Stimulated activated CD8-positive, alpha-beta memory T cell treated with anti-CD3 and anti-CD28 coated beads, Interleukin-4, amount 100 ng/mL, for 48 hours (primary cell): ENCODE measurements at places on chromosomes 5 and 9.

DNA sequence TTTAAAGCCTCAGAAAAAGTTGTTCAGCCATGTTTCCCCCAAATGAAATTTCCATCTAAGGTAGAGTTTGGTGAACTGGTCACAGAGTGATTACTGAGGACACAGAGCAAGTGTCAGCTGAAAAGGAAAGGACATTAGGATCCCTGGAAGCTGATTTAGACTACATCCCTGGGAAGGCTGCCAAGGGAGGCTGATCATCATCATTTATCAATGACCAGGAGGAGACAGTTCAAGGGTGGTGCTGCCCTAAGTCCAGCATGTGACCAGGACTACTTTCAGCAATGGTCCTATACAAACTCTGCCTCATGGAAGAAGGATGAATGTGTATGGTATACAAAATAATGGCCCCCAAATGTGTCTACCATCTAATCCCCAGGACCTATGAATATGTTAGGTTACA is 120.6 kb downstream of the PIK3R1 start:
- no peak for DNase-seq

- DNase-seq, result peak; percentile 33
Measured at GRCh38 chr5:172775326-172776234, 4.6 kb upstream of the DUSP1 start.

DNA sequence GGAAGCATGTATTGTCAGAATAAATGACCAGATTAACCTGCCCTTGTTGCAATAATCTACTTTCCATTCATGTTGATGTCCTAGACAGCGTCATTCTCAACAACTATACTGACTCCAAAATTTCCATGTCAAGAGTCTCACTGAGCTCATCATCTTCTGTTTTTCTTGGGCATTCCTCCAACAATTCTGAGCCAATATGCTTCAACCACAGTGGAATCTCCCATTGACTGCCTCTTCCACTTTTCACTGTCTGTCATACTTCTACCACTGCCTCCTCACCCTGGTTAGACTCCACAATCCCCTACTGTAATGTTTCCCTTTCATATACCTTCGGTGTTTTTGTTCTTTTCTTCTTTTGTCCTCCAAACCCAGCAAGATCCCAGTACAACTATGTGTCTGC is 162.8 kb downstream of the TLE1 start:
- DNase-seq, result no peak

DNA sequence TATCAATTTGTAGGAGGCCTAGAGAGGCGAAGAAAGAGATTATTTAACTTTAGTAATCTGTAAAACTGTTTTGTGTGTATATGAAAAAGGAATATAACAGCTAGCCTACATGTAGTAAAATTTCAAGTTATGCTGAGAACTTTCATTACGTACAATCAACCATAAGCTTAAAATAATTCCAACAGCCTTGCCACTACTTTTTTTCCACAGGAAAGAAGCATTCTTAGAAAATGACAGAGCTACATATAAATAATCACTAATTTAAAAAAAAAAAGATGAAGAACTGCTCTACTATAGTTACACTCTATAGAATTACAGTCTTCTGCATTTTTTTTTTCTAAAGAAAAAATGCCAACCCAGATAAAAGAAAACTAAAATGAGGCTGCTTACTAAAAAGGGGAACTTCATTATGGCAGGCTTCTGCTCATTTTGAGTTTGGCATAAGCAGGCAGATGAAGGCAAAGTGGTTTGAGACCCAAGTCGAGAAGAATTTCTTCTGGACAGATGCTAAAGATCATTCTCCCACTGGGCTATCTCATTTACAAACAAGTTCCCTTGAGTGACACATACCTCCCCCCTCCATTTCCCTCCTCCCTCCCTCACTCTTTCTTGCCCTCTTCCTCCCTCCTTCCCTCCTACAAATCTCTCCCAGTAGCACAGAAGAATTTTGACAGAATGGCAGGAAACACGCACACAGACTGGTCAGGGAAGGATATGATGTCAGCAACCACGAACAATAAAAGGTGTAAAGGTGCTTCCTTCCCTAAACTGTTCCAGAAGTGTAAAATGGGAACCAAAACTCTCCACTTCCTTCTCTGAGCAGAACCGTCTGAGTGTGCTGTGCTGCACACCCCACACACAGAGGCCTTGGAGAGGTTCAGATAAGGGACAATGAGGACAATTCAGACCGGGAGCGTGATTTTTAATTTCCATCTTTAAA is 56.1 kb downstream of the MEF2C start:
- no peak for DNase-seq

DNA sequence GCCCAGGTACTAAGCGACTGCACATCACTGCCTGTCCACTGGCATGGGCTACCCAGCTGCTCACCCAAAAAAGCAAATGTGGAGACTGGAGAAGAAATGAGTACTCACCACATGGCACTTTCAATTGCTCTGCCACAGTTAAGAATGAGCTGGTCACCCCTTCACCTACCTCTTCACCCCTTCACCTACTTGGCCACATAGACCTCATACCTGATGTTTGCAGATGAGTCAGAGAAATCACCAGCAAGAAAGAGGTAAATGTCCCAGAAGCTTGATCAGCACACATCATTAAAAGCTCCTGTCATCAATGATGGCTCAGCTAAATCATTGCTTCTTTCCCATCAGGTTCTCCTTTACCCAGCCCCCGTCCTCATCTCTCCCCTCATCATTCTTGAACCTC is 7.6 kb upstream of the PRUNE2 start:
- no peak for DNase-seq

DNA sequence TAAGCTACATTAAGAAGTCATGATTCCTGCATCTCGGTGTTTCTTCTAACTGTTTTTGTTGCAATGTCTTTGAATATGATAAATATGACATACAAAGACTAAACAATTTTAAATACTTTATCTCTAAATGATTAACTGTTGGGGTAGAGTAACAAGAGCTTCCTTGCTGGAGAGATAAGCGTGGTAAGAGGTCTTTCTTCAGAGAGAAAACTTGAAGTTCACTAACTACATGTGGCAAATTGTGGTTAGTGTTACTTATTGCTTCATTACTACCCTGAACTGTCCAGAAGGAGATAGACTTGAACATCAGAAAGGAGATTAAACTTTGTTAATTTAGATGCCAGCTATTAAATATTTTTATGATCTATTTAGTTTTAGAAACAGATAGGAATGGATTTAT is 7.0 kb upstream of the ARSB start:
- DNase-seq, result no peak

- no peak for DNase-seq
Measured at GRCh38 chr5:125088522-125089105, 342.2 kb upstream of the ZNF608 start.

GRCh38 chr9:75657015-75657414 is 233.5 kb upstream of the PCSK5 start:
- DNase-seq, result no peak

DNA sequence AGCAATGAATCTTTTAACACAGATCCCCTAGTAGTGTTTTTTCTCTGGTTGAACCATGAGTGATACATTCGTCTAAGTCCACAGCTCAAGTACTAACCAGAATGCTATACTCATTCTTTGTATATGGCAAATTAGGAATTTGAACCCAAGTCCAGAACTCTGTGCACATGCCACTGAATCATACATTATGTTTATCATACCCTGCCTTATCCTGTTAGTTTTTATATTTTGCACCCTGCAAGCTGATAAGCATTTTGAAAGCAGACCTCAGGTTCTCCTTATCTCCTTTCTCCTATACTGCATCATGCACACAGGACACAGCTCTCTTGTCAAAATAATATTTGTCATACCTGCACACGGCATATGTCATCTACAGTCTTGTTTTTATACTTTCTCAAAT is 54.6 kb upstream of the ELL2 start:
- DNase-seq, result no peak

DNA sequence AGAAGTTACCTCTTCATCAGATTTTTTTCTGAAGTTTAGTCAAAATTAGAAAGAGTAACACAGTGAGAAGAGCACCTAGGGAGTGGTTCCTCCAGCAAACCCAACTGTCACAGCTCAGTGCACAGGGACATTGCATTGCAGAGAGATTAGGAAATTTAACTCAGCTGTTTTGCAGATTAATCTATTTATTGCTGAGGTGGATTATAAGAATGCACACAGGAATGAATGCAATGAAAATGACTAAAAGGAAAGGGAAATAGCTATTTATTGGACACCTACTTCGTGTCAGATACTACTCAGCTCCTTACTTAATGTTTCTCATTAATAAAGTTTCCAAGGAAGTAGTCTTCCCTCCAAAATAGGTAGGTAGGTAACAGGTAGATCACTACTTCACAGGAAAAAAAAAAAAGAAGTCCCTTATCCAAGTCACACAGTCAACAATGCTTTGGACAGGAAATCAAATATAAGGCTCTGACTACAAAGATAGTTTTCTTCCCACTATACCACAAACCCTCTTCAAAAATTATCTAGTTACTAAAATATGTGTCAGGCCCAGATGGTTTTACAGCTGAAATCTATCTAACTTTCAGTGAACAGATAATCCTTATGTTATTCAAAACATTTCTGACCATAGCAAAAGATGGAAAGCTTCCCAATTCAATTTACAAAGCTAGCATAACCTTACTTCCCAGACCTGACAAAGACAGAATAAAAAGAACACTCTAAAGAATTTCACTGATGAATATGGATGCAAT is 442.2 kb upstream of the MPDZ start:
- no peak for DNase-seq

DNA sequence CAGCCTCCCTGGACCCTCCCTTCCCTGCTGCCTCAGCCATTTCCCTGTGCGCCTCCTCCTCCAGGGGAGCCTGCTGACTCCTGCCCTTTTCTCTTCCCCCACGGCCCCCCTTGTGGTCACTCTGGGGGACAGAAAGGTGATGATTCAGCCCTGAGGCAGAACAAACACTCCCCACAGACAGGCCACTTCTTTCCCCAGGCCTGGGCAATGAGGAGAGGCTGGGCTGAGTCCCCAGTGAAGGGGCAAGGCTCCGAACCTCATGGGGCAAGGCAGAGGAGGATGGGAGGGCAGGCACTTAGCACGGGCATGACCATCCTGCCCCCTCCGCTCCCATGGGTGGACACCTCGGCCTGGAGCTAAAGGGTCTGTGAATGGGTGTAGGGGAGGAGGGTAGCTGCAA is 21.0 kb downstream of the CSF1R start:
- DNase-seq, result no peak

- DNase-seq, result no peak
Measured at GRCh38 chr5:111142932-111143331, 50.8 kb downstream of the WDR36 start.

DNA sequence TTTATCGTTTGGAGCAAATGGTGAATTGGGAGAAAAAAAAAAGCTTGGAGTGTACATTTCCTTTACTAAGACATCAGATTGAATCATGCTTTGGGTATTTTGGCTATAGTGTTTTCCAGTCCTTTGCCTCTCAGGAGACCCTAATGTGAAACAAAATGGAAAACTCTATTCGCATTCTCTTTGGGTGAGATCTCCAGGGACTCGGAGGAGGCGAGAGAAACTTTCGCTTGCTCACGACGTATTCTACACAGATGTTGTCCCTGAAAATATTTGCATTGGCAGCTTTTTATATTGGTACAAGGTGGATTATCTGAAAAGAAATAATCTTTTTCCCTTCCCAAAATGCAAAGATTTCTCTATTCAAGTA is 1240.1 kb upstream of the WWC1 start:
- DNase-seq, result no peak

- DNase-seq, result no peak
Measured at GRCh38 chr5:150082889-150083288, 3.5 kb downstream of the CSF1R start.

DNA sequence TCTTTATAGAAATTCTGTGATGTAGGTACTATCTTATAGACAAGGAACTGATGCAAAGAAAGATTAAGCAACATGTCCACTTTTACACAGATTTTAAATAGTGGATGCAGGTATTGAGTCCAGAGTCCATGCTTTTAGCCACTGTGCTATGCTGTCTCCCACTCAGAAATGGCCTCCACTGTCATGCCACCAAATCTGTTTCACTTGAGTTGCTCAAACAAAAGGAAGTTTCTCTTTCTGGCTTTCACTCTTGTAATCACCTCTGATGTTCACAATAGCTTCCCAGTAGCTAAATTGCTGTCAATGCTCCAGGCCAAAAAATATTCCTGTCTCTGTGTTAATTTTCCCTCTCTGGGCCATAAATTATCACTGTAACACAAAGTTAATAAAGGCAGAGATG is 77.0 kb upstream of the RASA1 start:
- no peak for DNase-seq

DNA sequence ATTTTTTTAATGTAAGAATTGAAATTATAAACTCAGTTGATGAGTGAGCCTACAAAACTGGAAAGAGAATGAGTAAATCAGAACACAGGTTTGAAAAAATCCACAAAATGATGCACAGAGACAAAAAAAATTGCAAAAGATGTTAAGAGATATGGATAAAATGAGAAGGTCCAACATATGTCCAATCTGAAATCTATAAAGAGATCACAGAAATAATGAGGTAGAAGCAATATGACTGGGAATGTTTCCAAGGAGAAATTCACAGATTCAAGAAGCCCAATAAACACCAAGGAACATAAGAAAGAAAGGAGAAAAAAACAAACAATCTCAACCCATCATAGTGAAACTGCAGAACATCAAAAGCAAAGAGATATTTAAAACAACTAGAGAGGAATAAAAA is 288.4 kb upstream of the SLC30A5 start:
- DNase-seq, result no peak

GRCh38 chr9:109766351-109766750 is 13.6 kb upstream of the PALM2AKAP2 start:
- DNase-seq, result no peak

- peak; percentile 65 for DNase-seq
Measured at GRCh38 chr9:35035851-35036701, 36.3 kb downstream of the VCP start.

- no peak for DNase-seq
Measured at GRCh38 chr9:134408939-134409737, 82.9 kb downstream of the RXRA start.

DNA sequence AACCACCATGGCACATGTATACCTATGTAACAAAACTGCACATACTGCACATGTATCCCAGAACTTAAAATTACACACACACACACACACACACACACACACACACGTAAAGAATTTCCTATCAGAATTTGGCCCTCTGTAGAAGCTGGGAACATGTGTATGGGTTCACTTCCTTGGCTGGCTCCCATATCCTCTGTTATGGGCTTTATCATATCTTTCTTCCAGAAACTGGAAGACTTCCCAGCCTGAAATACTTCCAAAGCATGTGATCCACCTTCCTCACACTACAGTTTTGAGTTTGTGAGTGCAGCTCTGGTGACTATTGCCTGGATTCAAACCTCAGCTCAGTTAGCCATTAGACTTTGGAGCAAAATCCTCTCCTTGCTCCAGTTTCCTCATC is 78.6 kb upstream of the GDNF start:
- no peak for DNase-seq

- DNase-seq, result no peak
Measured at GRCh38 chr5:112930082-112930344, 8.0 kb upstream of the REEP5 start.

GRCh38 chr9:136622538-136622948 is 40.2 kb upstream of the EGFL7 start:
- DNase-seq, result no peak

GRCh38 chr5:142342128-142342981 is 17.5 kb upstream of the SPRY4 start:
- DNase-seq, result no peak

GRCh38 chr9:69324549-69325401 is at the start of gene ENTREP1:
TSS of gene ENTREP1 (plus strand) at chr9:69325215. CDS start at chr9:69325310, 95 bp downstream.
- DNase-seq, result no peak
